ENCODE measurements at places on chromosomes 12 and 14.

GRCh38 chr12:127970491-127970890, 296.5 kb upstream of the TMEM132C start:
- no peak for DNase-seq

GRCh38 chr14:36935976-36936678, 236.3 kb downstream of the SLC25A21 start:
- DNase-seq: no peak

- no peak for DNase-seq
Observed at GRCh38 chr12:65529771-65530435, 251.4 kb downstream of the MSRB3 start.

DNA sequence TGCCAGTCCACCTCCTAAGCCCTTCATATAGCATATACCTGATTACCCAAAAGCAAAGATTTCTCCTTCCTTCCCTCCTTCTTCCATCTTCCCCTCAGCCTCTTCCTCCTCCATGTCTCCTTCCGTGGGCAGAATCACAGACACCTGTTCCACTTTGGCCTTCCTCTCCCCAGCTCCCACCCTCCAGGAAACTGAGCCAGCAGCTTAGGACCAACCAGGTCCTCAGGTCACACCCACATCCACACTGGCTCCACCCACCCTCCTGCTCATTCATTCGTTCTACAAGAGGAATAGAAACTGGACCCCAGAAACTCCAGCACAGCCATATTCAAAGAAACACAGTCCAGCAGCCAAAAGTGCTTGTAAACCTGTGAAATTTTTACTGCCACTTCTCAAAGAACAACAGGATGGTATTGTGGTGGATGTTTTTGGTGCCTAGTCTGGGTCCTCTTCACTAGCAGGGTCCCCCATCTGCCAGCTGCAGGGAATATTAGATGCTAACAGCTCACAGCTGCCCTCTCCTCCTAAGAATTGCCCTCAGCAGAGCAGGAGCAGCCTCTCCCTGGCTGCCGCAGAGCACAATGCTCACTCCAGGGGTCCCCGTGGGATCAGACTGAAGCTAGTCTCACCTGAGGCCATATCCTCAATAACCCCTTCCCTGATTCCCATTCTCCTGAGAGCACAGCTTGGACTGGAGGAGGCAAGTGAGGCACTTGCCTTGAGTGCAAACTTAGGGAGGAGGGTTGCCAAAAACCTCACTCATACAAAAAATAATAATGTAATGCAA, 18.4 kb downstream of the CMKLR1 start:
- no peak for DNase-seq

- no peak for DNase-seq
Observed at GRCh38 chr12:117521346-117521745, 159.9 kb upstream of the NOS1 start.
